ENCODE measurements at places on chromosomes 1 and 21.
A peak's percentile ranks its signal among the peaks of the same experiment; 100 is the strongest.

- peak; percentile 31 for DNase-seq
Measured at GRCh38 chr1:75672528-75673393, 51.7 kb upstream of the ACADM start.

DNA sequence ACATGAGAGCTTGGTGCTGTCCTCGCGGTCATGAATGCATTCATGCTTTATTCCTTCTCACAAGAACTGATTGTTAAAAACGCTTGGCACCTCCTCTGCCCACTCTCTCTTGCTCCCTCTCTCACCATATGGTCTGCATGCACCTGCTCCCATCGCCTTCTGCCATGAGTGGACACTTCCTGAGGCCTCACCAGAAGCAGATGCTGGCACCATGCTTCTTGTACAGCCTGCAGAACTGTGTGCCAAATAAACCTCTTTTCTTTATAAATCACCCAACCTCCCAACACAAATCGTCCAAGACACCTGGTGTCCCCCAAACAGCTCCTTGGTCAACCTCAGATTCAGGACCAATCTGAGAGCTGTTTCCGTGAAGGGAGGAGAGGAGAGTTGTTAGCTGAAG lies 43.3 kb upstream of the PCBP3 start:
- no peak for DNase-seq

- no peak for DNase-seq
Measured at GRCh38 chr1:116379674-116380498, 6.8 kb downstream of the ATP1A1 start.

DNA sequence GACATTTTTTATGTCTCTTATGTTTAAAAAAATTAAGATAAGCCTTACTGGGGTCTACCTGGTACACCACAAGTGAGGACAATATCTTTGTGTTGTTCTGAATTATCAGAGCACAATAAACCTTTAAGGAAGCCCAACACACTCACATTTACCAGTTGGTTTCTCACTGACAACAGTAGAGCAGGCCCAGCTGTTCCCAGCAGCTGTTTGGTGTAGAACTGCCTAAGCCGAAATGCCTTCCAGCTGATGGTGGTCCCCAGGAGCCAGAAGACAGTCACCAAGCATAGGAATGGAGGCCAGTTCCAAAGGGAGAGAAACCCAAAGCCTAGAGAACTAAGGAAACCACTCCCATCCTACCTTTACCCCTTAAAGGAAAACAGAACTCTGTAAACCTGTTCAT lies 428.6 kb upstream of the CAMK1G start:
- DNase-seq = no peak

DNA sequence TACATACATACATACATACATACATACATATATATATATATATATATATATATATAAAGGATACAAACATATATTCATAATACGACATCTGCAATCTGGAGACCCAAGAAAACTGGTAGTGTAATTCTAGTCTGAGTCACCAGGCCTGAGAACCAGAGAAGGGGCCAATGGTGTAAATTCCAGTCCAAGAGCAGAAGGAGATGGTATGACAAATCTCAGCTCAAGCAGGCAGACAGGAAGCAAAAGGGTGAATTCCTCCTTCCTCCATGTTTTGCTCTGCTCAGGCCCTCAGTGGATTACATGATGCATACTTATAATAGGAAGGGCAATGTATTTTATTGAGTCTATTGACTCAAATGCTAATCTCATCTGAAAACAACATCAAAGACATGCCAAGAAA lies 1060.4 kb upstream of the TMPRSS15 start:
- no peak for DNase-seq

DNA sequence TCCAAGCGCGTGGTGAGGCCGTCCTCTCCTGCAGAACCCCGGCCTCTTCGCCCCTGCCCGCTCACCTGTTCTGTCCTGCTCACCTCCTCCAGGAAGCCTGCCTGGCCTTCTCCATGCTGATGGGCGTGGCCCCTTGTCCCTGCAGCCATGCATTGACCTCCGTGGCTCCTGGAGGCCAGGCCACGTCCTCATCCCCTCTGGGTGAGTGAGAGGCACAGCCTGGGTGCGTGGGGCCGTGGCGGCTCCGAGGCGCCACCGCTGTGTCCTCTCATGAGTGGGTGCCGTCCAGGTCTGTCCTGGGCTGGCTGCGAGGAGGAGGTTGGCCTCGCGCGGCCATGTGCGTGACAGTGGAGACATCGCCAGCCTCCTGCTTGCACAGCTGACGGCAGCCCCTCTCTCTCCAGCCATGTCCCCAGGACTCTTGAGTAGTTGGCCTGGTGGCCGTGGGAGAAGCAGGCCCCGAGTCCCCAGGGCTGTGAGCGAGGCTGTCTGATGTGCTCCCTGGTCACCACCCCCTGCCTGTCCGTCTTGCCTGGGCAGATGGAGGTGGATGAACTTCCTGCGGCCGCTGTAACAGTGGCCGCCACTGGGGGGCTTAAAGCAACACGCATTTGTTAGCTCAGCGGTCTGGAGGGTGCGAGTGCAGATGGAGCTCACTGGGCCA lies 58.1 kb downstream of the PRKCZ start:
- peak; percentile 33 for DNase-seq

DNA sequence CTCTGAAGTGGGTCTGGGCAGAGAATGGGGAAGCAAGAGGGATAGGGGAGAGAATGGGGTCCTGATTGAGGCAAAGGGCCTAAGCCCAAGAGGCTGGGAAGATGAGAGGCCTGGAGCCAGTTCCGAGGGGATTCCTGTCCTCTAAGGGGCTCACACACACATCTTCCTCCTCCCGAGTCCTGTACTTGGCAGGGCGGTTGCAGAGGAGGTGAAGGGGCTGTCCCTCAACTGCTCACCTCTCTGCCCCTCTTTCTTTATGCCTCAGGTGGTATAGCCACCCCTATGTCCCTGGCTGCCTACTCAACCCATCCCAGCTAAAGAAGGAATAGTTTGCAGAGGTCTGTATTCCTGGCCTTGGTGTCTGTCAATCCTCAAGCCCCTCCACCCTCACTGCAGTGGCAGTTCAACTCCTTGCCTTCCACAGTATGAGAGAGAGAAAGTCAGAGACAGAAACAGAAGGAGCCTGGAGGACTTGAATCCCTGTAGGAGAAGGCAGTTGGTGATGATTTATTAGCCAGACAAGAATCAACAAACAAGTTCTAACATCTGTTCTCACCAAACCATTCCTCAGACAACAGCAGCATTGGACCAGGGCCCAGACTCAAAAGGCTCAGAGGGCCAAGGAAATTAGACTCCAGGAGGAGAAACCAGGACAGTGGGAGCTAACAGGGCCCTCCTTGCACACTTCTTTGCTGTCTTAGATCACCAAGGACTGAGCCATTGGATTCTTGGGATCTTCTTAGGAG lies 10.7 kb downstream of the SH2D2A start:
- no peak for DNase-seq

DNA sequence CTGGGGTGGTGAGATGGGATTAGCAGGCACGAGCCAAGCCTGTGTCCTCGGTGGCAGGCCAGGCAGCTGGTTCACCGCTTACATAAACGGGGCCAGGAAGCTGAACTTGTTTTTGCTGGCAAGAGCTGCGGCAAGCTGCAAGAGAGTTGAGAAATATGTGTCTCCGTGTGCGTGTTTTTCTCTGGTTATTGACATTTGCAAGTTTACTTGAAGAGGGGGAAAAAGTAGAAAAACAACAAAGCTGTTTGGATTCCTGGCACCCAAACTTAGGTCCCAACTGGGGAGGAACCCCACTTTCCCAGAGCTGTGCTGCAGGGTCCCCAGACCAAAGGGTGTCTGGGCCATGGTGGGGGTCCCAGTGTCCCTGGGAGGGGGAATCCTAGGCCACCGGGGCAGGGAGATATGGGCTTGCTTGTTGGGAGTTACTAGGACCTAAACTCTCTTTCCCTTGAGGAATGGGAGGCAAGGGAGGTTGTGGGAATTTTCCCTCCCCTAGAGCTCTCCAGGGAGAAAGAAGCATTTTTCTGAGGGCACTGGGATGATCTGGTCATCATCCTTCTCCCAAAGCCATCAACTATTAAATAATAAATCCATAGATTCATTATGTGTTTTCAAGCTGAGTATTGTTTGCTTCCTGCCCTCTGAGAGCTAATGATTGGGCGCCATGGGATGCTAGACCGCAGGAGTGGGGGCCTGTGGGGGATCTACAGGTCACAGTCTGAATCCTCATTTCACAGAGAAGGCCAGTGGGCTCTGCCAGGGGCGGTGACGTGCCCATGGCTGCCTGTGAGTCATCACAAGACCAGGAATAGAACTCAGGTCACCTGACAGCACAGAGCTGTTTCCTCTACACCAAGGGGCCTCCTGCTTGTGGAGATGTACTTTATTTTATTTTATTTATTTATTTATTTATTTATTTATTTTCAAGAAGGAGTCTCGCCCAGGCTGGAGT lies 14.8 kb downstream of the IL6R start:
- no peak for DNase-seq

DNA sequence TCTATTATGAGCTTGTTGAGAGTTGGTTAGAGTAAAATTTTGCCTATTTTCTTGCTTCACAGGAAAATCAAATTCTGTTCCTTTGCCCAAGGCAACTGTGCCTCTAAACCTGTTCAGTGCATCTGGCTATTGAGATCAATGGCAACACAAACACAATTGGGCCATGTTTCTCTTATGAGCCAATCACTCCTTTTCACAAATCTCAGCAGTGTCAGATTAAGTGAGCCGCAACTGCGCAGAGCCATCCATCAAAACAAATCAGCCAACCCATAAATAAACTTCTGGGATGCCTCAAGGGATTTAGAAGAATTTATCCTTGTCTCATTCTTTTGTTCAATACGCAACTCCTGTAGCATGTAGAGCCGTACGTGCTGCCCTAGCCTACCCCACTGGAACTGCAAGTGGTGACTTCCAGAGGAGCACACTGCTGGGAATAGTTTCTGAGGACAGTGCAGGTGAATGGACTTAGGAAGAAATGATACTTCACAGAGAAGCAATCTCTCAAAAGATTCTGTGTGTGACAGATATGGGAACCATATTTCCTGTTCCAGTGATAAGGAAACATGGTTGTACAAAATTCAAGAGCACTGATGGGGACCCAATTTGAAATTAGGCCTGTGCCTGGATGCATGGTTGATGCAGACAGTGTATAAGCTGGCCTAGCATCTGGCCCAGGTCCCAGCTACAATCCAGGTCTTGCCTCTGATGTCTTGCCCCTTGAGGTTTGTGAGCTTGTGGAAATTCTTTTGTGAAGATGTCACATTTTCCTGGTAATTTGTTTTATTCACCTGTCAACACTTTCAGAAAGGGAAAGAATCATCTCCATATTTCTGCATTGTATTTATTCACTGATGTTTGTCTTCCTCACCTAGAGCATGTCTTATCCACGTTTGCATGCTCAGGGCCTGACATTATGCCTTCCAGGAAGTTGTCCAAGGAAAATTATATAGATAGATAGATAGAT lies 166.2 kb downstream of the URB2 start:
- no peak for DNase-seq

GRCh38 chr1:3971981-3972380 lies 71.9 kb upstream of the C1orf174 start:
- DNase-seq = no peak

GRCh38 chr1:192133350-192133926 lies 24.8 kb upstream of the RGS18 start:
- no peak for DNase-seq

DNA sequence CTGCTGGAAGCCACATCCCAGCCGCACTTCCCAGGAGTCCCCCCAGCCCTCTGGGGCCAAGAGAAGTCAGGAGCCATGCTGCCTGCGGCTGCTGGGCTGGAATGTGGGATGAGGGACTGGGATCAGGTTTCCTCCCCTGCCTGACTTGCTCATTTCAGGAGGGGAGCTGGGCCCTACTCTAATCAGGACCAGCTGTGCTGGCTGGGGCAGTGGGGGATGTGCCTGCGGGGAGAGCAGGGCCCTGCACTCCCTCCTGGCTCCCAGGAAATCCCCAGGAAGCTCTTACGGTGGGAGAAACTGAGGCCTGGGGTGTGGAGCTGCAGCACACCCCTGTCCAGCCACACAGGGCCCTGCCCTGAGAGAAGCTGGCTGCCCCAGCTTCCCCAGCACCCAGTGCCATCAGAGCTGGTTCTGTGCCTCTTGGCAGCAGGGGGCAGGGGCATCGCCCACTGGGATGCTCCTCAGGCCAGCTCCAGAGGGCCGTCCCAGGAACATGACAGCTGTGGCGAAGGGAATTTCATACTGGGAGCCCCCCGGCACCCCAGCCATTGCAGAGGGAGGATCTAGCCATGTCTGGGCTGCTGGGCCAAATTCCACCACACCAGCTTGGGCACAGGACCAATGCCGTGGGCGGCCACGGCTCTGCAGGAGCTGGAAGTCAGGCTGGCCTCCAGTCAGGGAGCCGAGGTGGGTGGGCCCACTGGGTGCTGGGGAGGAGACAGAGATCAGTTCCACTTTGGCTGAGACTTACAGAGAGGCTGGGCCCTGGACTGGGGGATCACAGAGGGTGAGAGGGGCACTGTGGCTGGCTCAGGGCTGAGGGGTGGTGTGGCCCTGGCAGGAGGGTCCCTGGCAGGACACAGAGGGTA lies 21.3 kb upstream of the PRSS38 start:
- peak; percentile 54 for DNase-seq

DNA sequence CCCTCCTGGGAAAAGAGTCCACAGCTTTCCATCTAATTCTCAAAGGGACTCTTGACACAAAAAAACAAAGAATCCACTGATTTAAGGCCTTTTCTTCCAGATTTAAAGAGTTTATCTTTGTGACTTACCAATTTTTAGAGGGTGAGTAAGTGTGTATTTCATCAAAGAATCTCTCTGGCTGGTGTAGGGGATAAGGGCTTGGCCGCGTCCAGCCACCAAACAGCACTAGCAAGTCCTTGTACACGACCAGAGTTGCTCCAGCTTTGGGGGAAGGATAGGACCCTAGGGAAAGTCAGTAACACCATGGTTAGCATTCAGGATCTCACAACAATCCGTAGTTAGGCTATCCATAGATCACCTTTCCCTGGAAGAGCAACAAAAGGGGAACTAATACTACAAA lies 19.5 kb upstream of the CPLANE2 start:
- no peak for DNase-seq

DNA sequence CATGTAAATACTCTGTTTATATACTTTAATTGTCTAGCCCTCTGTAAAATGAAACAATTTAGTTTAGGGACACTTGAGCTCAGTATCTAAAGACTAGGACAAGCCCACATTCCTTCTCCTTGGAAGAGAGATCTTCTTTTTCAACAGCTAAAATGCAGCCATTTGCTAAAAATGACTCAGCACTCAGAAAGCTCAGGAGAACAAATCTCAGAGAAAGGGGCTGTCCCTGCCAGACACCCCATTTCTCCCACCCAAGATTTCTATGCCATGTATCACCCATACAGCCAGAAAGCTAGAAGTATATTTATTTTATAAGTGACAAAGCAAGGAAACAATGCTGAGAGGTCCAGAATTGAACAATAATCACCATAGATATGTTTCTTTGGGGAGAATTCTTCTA lies 23.2 kb upstream of the PRDX6 start:
- no peak for DNase-seq

All from iPS DF 6.9 (cell line).